ENCODE measurements at places on chromosomes 7 and 10.

- DNase-seq = no peak
These were observed 4.4 kb upstream of the SEMA3C start for GRCh38 chr7:80923211-80923612.

DNA sequence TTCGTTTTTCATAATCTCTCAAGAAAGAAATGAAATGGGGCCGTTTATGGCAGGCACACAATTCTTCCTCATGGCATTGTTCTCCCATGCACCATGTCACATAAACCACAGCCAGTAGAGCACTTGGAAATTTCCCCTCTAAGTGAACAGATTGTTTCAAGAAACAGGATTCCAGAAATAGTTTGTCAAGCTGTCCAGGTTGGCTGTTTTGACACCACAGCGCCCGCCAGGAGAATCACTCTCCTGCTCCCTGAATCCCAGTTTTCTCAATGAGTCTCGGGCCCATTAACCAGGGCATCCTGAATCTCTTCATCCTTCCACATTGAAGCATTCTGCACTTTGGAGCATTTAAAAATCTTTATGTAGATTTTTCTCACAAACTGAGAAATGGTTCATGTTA is 172.2 kb upstream of the NEBL start:
- no peak for DNase-seq

- DNase-seq = no peak
These were observed 85.7 kb downstream of the ANLN start for GRCh38 chr7:36475381-36475780.

GRCh38 chr7:37145682-37146081 is 303.0 kb downstream of the ELMO1 start:
- no peak for DNase-seq

DNA sequence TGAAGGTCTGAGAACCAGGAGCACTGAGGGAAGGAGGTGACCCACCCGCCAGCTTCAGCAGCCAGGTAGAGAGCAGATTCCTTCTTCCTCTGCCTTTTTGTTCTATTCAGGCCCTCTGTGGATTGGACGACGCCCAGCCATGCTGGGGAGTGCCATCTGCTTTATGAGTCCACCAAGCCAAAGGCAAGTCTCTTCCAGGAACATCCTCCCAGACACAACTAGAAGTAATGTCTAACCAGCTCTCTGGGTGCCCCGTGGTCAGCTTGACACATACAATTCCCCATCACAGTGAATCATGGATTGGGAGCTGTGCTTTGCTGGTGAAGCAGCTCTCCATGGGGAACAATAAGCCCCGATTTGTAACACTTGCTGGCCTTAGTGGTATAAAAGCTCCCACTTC is 125.2 kb downstream of the CCDC3 start:
- DNase-seq = no peak

GRCh38 chr10:50807851-50808776 is 68.4 kb downstream of the ASAH2B start:
- DNase-seq = no peak

DNA sequence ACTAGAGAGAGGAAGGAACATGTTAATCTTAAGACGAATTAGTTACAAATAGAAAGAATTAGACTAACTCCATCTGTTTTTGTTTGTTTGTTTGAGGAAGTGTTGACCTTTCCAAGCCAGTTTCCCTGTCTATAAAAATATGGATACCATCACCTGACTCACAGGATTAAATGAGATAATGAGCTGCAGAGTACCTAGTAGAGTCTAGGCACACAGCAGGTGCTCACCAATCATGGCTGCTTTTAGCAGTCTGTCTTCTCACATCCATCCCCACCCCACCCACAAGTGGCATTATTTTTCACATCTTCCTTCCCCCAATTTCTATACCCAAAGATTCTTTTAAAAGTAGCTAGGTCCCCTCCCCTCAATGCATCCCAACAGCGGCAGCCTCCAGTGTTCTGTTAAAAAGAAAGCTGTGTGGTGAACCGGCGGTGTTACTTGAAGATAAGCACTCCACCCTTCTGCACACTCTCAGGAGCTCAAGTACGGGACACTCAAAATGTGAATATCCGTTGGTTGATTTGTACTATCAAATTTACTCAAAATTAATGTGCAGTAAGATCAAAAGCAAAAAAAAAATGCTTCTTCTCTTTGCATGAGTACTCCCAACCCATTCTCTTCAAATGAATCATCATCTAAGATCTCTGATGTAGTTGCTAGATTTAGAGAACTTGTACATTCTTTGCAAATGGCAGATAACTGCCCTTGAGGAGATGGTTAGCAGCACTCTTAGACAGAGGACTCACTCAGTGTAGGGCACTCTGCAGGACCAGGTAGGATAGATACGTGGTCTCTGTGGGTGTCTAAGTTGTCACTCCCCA is 145.4 kb upstream of the ASAH2 start:
- DNase-seq = no peak

DNA sequence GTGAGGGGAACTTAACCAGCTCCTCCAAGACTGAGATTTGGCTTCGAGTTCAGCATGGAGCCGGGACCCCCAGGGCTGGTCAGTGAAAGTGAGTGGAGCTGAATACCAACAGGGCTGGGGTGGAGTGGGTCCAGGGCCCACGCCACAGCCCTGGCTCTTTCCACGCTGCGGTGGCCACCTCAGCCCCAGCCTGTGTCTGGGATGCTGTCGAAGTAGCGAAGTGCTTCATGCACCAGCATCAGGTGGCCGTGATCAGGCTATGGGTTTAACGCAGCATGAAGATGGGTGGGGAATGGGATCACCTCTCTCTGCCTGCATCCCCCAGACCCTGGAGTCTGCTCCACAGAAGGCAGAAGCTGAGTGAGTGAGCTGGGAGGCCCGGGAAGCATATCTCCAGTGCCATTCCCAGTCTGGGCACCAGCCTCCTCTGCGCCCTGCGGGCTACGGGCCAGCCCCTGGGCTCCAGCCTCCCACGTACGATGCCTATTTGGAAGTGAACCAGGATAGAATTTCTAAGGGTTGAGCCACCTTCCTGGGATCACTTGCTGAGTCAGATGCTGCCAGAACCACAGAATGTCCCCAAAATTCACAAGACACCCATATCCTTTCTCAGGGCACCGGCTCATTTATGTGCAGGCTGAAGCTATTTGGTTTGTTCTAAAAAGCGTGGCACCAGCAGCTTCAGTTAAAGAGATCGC is 131.1 kb upstream of the CHST15 start:
- DNase-seq = no peak

DNA sequence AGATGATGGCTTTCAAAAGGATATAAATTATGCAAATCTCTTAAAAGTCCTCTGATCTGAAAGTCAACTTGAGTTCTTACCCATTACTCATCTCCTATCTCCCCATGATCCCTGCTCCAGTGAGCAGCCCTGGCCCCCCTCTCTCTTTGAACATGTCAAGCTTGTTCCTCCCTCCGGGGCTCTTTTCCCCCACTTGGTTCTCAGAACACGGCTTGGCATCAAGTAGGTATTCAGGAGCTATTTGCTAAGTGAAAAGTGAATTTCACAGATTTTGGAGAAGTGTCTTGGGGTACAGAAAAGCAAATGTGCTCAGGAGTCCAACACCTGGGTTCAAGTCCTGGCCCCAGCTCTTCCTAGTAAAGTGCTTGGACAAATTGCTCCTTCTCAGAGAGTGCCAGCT is 98.3 kb upstream of the CTBP2 start:
- DNase-seq = no peak

DNA sequence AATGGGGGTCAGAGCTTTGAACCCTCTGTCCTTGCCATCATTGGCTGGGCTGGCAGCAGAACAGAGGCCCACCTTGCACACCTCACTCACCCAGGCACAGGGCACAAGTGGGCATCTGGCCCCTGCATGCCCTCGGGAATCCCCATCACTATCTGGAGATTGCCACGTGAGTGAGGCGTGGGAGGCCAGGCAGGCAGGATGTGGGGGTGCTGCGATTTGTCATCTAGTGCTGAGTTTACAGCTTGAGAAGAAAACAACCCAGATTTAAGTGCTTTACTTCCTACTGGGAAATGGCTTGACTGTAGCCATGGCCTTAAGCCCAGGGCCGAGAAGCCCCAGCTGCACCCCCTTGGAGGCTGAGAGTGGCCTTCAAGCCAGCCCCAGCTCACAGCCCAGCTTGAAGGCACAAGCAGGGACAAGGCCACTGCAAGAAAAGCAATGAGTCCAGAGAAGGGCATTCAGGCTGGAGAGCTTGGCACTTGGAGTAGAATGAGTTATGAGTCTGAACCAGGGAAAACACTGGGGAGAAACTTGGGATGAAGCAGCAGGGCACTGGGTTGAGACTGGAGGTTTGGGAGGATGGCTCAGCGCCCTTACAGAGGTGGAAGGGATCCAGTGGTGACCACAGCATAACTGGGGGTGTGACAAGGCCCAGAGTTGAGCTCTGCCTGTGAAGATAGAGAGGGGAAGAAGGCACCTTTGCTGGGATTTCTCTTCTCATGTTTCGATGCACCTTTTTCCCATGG is 123.0 kb downstream of the CXCL12 start:
- DNase-seq = no peak

- DNase-seq = no peak
These were observed 10.7 kb upstream of the PANK1 start for GRCh38 chr10:89655722-89656121.

DNA sequence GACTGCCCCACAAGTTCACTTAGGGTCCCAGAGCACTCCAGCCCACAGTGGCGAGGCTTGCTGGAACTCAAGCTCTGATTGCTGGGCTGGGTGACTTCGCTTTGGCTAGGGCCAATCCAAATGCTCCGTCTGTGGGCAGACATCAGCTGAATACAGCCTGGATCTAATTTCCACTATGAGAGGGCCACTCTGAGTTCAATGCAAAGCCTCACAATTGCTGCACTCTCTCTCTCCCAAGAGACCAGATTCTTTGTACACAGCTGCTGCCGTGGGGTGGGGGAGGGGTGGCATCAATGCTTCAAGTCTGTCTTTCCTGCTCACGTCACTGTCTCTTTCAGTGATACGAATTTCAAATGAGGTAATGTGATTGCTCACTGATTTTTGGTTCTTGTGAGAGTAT is 47.3 kb upstream of the BPGM start:
- DNase-seq = no peak

DNA sequence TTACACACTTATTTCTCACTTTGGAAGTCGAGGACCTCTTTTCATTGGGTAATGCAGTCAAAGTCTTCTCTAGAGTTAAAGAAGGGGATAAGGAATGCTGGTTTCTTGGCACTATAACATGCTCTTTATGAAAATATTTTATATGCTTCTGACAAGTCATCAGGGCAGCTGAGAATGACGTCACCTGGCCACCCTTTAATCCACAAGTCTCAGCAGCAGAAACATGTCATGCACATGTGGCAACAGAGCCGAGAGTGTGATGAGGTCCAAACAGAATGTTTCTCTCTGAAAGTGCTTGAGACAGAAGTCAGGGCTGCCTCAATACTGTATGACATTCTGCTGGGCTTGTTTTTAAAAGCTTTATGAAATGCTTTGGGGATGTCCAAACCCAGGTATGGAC is 63.5 kb upstream of the C10orf90 start:
- no peak for DNase-seq

DNA sequence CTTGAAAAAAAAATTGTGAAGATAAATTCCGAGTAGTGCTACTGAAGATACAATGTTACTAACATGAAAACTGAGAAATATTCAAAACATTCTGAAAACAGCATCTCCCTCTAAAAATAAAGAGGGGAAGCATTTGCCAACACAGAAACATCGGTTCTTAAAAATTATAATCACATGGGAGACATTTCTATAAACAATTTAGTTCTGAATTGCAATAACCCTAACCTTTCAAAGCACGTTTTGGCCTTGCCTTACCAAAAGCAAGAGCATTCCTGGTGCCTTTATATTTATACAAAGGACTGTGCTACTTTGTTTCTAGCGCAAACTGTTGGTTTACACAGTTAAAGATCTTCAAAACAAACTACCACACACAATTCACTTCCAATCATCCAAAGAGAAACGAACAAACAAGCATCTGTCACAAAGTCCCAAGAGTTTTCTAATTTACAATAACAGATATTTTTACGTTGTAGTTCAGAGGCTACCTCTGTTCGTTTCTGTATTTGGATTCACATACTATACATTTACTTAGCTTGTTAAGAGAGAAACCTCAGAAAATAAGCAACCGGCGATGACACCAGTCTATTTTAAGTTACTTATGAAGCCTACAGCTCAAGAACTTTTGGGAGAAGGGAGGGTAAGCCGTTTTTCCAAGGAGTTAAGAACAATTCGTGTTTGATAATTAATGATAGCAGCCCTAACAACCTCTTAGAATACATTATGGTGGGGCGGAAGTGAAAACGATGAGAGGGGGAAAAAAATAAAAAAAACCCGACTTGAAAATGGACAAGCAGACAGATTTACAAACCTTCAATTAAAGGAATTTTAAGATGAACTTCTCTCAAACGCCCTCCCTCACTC is 1.3 kb downstream of the ABI1 start:
- no peak for DNase-seq

DNA sequence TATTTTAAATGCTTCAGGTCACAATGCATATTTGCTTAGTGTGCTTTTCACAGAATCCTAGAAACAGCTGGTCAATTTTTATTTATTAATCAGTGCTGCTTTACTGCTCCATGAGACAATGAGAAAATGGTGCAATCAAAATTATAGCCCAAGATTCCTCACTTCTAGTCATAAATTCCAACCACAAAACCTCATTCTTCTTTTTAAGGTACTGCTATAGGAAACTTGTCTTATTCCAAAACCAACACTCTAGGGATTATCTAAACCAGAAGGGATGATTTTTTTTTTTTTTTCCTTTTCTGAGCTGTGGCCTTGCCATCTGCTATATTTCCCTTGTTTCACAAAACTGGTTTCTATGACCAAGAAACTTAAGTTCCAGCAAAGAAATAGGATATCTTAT is 64.0 kb upstream of the SEMA3A start:
- no peak for DNase-seq

DNA sequence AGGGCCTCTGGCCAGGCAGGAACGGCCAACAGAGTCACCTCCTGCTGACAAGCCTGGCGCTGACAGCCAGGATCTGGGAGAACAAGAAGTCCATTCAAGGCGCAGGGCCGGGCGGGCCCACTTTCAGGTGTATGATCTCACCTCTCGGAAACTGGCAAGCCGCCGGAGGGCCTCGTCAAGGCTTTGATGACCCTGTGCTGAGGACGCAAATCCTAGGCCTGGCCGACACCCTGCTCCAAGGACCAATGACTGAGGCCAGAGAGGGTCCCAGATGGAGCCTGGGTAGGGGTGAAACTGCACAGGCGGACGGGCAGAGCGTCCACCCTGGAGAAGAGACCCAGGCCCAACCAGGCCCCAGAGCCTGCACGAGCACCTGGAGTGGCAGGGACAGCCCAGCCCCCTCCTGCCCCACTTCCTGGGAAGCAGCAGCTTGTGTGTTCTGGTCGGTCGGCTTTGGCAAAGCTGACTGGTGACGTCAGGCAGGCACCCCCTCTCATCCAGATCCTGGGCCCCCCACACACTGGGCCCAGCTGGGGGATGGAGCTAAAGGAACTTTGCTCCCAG is 30.6 kb downstream of the MYL10 start:
- DNase-seq = no peak

Measured in stimulated activated CD8-positive, alpha-beta memory T cell treated with anti-CD3 and anti-CD28 coated beads, Interleukin-7, amount 100 ng/mL, for 1 hour (primary cell).